ENCODE measurements at places on chromosomes 3 and 15.

GRCh38 chr15:68463996-68464395 is 32.0 kb upstream of the ITGA11 start:
- DNase-seq = no peak

DNA sequence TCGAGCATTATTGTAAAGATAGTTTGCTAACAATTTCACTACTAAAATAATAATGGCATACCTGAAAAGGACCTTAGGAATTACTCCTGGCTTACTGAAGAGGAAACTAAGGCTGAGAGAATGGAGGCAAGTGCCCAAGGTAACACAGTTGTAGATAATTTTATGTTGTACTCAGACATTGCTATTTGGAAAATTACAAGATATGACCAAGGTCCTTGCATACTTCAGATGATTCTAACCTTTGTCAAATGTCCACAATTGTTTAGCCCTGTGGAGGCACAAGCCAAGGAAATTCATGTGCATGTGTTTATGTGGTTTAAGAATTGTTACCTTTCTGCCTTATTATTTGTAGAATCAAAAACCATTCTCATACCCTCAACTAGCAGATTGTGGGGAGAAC is 105.7 kb downstream of the TUSC7 start:
- DNase-seq = no peak

GRCh38 chr3:133851266-133851906 is 44.3 kb downstream of the RAB6B start:
- DNase-seq = no peak

DNA sequence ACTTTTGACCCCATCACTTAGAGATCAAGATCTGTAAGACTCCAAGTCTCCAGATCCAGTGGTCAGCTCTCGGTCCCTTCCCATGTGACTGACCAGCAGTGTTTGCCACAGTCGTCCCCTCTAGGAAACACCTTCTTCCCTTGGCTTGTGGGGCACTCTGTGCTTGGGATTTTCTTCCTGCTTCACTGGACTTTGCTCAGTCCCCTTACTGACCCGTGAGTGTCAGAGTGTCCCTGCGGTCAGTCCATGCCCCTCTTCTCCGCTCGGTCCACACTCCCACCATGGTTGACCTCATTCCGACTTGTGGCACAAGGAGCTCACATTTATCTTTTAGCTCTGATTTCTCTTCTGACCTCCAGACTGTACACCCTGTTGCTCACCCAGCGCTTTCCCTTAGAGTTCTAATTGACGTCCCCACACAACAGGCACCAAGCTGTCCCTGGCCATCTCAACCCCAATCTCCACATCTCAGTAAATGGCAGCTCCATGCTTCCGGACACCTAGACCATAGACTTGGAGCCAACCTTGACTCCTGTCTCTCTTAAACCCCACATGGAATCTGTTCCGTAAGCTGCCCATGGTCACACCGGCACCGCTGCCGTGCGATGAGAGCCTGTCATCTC is 67.9 kb downstream of the APBA2 start:
- DNase-seq = no peak

DNA sequence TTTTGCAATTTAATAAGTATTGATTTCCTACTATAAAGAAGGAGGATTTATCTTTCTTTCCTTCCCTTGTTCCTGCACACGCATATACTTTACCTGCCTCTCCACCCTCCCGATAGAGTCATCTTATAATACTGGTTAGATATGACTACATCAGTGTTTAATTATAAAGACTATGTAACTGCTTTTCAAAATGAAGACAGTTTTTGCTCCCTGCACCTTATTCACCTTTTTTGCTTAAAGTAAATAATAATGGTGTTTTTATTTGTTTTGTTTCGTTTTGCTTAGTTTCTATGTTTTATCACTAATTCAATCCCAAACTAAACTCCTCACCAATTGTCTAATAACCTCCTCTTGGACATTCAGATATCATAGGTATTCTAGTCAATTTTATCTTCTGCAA is 101.9 kb upstream of the RORA start:
- DNase-seq = no peak

DNA sequence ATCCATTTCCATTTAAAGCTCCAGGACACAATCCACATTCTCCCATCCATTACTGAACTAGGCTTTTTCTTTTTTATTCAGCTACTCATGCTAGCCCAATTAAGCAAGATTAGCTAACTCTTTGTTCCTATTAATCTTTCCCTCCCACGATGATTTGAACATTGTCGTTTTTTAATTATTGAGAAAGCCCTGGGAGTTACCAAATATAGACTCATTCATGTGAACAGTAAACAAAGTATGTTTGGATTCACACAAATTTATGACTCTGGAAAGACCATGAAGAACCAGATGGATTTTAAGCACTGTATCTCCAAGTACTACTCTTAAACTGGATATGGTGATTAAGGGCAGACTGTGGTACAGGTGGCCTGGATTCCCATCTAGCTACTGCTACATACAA is 82.2 kb downstream of the STRIT1 start:
- no peak for DNase-seq

DNA sequence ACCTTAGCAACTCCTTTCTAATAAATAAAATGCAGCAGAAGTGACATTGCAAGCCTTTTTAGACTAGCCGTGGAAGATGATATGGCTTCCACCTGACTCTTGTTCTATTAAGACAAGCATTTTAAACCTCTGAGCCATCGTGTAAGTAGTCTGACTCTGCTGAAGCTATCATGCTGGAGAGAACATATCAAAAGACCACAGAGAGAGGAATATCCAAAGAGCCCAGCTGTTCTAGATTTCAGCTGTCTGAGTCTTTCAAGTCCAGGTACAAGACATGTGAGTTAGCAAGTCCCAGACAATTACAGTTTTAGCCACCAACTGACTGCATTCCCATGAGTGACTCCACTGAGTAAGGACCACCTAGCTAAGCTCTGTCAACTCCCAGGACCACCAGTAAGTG is 517.0 kb upstream of the NAALADL2 start:
- no peak for DNase-seq

DNA sequence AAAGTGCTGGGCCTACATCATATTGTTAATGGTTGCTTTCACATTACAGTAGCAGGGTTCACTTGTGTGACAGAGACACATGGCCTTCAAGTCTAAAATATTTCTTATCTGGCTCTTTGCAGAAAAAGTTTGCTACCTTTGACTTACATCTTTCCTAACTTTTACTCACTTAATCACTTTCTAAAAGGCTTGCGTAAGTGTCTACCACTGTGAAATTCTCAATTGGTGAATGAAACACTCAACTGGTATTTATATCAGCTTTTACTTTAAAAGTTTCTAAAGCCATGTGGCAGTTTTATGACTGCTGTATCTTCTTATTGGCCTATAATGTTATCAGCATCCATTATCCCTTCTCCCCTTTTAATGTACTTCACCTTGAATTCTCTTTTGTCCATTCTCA is 554.5 kb downstream of the ZIC1 start:
- no peak for DNase-seq

DNA sequence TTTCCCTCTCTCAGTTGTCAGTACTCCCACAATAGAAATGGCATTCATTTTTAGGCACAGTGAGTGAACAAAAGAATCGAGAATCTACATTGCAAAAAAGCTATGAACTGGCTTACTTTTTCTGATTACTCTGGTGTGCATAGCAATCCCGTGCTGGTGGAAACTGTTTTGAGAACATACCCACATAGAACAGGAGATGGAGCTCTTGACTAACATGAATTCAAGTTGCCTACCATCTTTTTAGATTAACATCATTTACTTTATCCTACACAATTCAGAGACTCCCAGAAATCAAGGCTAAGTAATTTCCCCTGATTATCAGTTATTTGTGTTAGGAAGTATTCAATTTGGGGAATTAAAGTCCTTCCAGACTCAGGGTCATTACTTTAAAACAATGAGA is 326.6 kb downstream of the ARPP21 start:
- DNase-seq = no peak

DNA sequence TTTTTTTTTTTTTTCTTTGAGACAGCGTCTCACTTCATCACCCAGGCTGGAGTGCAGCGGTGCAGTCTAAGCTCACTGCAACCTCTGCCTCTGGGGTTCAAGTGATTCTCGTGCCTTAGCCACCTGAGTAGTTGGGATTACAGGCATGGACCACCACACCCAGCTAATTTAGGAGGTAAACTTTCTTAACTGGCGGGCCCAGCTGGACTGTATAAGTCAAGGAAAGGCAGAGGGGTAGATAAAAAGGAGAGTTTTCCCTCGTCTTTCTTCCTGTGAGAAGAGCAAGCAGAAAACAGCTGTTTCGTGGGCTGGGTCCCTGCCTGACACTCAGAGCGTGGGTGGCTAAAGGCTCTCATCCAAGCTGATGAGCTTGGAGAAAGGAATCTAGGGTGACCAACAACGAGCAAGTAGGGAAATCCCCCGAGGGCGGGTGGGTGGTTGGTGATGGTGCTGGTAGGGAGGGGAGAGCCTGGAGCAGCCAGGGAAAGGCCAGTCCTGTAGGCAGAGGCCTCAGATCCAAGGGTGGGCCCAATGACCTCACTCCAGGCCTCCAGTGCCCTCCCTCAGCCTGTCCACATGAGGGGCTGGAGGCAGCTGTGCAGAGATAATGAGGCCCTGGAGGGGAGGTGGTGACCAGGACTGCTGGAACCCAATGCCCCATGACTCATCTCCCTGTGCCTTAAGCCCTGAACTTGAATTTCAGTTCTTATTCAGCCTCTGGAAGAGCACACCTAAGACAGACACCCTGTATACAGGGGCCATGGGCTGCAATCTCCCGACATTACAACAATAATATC is 43.1 kb upstream of the LIMD1 start:
- DNase-seq = no peak

GRCh38 chr3:28856796-28857195 is 424.1 kb upstream of the RBMS3 start:
- no peak for DNase-seq

DNA sequence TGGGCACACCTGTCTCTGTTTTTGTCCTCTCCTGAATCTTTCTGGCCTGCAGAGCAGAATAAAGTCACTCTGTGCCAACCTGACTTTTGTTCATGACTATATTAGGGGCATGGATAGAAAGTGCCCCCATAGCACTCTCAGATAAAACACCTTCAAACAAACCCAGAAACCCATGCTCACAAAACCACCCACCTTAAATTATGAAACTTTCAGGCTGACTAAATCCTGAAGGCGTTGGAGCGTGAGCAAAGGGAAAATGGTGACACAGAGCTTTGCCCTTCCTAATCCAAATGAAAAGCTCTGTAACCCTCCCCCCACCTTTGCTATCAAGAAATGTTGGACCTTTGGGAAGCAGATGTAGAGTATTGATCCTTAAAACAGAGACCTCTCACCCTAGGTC is 138.9 kb downstream of the IGF1R start:
- DNase-seq = no peak

GRCh38 chr15:85282504-85283115 is 97.8 kb upstream of the AKAP13 start:
- no peak for DNase-seq

DNA sequence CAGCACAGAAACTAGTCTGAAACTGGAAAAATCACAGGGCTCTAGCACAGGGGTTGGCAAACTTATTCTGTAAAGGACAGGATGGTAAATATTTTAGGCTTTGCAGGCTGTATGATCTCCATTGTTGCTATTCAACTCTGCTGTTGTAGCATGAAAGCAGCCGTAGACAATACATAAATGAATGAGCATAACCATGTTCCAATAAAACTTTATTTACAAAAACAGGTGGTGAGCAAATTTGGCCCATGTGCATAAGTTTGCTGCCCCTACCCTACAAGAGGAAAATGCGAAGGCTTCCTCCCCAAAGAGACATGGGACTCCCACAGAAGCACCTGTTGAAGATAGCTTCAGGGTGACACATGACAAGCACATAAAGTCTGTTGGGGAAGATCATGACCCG is 59.2 kb downstream of the SYNM start:
- no peak for DNase-seq

- DNase-seq = no peak
These were observed 21.8 kb upstream of the POU1F1 start for GRCh38 chr3:87298111-87298718.

DNA sequence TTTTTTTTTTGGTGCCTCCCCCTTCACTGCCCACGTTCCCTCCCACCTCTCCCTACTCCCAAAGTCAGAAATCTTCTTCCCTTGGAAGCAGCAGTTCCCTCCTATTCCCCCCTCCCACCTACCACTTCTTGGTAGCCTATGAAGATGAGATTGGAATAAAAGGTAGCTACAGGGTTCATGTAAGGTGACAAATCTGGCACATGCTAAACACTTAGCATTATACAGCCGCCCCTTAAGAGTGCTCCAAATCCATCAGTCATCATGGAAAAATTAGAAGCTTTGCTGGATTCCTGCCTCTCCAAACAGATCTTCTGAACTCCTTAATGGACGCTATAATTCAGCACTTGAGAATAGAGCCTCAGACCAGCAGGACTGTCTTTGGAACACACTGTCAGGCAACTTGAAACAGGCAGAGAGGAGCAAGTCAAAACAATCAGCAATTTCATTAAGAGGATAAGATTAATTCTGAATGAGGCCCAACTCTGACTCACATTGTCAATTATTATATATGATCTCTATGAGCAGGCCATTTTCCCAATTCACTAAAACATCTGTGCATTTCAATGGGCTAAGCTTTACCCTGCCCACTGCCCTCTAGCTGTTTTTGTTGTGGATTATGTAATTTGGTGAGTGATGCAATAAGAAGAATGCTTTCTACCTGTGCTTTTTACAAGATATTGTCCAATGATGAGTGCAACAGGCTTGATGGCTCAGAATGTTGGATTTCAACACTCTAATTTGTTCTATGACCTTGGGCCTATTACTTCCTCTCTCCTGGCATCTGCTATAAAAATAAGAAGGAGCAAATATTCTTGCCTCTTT is 34.6 kb upstream of the SPRED1 start:
- no peak for DNase-seq

Measured in stimulated activated CD4-positive, alpha-beta T cell treated with anti-CD3 and anti-CD28 coated beads, Interleukin-1b, Interleukin-23, amount 100 ng/mL, for 4 hours (primary cell).